Stimulated activated effector memory CD8-positive, alpha-beta T cell treated with anti-CD3 and anti-CD28 coated beads, Interleukin-12 subunit alpha, Interleukin-12 subunit beta, amount 100 ng/mL, for 72 hours (primary cell): ENCODE measurements at places on chromosomes 6 and 20.

DNA sequence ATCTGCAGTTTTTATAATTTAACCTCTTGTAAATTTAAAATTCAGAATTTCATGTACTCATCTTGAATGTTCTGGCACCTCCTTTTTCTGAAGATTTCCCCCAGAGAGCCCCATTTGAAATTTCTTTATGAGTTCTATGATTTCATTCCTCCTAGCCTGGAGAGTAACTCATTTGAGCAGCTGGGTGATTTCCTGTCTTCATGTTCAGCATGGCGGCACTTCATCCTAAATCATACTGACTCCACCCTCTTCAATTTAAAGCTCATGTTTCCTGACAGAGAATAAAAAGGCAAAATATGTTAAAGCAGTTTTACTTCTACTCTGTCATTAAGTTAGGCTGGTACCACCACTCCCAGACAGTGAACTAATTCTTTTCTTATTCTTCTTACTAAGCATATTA lies 250.9 kb upstream of the POU3F2 start:
- DNase-seq, result no peak

GRCh38 chr6:136464148-136464547 lies 86.1 kb downstream of the MAP7 start:
- DNase-seq, result no peak

GRCh38 chr6:50718566-50718965 lies 5.2 kb downstream of the TFAP2D start:
- DNase-seq, result no peak

DNA sequence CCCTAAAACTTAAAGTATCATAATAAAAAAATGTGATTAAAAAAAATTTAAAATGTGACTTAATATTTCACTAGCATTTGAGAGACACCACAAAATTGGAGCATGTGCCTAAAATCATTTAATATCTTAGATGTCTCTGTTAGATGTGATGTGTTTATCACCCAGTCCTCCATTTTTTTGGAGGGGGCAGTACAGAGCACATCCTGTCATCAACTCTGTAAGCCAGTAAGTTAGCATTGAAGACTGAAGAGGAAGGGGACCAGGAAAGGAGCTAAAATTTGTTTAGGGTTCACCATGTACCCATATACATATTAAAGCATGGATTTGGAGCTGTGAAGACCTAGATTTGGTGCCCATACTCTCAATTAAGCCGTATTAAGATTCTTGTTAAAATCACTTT lies 30.7 kb upstream of the ADIG start:
- no peak for DNase-seq

- DNase-seq, result peak; percentile 50
Measured at GRCh38 chr20:63957004-63957689, 931 bp upstream of the UCKL1 start.

- no peak for DNase-seq
Measured at GRCh38 chr20:57638173-57638894, 18.1 kb upstream of the ZBP1 start.

DNA sequence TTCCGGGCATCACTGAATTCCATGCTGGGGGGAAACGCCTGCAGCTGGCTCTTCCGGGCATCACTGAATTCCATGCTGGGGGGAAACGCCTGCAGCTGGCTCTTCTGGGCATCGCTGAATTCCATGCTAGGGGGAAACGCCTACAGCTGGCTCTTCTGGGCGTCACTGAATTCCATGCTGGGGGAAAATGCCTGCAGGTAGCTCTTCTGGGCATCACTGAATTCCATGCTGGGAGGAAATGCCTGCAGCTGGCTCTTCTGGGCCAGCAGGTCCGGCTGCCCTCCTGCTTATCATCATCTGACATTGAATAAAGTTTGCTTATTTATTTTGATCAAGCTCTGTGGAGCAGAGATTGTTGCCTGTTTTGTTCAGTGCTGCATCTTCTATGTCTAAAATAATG lies 355.1 kb downstream of the SMOC2 start:
- no peak for DNase-seq

GRCh38 chr6:2745246-2745645 lies 5.5 kb downstream of the MYLK4 start:
- no peak for DNase-seq

DNA sequence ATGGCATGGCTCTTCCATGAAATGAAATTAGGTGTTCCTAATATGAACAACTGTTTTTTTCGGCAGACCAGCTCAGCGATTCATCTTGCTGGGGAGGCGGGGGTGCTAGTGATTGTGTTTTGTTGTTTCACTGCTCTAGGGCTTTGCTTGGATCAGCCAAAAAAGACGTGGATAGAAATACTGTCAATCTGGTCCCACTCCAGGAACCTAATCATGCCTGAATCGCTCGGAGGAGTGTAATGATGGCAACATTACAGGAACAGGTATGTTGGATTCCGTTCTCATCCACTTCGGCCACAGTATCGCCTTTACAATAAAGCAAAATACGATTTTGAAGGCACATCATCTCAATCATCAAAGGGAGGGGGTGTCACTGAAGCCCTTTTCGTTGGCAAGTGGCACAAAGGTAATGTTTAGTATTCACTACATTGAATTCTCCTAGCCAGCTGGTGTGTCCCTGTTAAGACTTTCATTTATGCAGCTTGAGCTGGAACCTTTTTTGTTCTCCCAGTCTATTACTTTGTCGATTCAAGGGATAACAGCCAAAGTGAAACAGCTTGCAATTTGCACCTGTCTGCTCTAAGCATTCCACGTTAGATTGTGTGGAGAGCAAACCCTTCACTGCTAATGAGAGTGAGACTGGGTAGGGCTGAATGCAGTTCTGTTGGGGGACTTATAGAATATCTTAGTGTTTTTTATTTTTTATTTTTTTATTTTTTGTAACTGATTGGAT lies 477.7 kb downstream of the TFAP2A start:
- DNase-seq, result no peak

DNA sequence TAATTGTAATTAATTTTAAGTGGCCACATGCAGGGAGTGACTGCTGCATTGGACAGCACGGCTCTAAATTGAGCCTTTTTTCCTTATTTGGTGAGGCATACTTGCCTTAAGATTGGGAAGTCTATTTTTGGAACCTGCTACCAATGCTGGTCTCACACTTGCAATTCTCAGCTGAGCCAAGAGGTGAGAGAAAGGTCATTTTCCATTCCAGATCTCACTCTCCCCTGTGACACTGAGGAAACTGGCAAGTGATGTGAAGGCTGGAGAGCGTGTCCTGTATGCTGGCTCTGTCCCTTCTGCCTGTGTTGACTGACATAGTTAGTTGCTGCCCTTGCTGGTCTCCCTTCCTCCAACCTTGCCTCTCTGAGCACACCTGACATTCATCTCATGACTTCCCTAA lies 735 bp upstream of the MOG start:
- DNase-seq, result no peak

GRCh38 chr6:126873351-126873750 lies 245.1 kb upstream of the RSPO3 start:
- no peak for DNase-seq

- no peak for DNase-seq
Measured at GRCh38 chr6:25464225-25464624, 185.1 kb downstream of the CARMIL1 start.

- no peak for DNase-seq
Measured at GRCh38 chr6:50239853-50240252, 190.1 kb upstream of the DEFB112 start.

DNA sequence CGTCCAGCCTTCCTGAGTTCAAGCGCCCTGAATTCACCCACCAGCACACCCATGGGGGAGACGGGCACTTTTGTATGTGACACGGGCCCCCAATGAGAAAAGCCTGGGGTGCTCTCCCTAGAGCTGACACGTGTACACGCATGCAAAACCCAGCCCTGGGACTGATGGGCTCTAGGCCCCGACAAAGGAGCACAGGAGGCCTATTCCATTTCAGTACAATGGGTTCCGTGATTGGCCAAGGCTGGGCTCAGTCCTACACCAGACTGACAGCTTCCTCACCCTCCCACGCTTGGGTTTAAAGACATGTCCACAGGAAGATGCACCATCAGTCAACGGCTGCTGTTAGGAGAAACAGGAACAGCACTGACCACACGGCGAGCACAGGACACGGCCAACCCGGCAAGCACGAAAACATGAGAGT lies 8.8 kb downstream of the ZBTB46 start:
- DNase-seq, result no peak

DNA sequence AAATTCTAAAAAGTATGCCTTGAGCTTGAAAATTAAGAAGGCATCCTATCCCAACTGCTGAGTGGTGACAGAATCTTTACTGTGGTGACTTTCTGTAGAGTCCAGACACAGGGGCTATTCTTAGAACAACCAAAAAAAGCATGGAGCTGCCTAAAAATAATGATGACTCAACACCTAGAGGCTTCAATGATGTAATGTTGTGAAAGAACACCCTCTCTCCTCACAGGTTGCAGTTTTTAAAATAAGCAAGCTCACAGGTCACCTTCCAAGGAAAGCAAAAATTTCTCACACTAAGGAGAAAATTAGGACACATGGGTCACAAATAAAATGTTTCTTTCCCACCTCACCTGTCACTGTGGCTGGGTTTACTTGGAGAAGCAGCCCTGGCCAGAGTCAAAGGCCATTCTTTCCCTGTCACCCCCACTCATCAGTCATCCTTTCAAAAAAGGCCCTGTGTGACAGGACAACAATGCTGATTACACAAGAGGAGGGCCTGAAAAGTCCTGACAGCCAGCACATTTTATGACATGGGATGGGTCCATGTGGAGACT lies 53.5 kb downstream of the RCAN2 start:
- DNase-seq, result no peak

GRCh38 chr6:144298194-144298593 lies 13.1 kb downstream of the UTRN start:
- DNase-seq, result no peak

- no peak for DNase-seq
Measured at GRCh38 chr6:16396497-16397319, 158.3 kb downstream of the GMPR start.

- no peak for DNase-seq
Measured at GRCh38 chr6:79377888-79378348, 143.4 kb upstream of the HMGN3 start.

DNA sequence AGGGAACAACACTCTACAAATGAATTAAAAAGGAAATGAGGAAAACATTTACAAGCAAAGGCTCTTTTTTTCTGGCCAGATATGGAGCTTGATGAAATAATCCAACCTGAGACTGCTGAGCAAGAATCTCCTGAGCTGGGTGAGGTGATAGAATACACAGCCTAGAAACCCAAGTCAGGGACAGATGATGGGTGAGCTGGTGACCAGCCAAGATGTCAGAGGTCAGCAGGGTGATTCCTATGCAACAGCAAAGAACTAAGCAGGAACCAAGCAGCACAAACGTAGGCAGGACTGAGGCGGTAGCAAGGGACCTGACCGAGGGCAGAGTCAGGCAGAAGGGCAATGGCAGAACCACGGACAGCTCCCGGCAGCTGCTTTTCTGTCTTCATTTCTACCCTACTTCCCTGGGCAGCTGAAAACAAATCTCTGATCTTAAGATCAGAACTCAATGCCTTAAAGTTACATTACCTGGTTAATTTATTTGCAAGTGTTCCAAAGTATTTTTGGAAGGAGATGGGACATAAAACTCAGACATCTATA lies 75.1 kb downstream of the CDC40 start:
- no peak for DNase-seq

- no peak for DNase-seq
Measured at GRCh38 chr6:123509112-123509511, 127.6 kb downstream of the TRDN start.

DNA sequence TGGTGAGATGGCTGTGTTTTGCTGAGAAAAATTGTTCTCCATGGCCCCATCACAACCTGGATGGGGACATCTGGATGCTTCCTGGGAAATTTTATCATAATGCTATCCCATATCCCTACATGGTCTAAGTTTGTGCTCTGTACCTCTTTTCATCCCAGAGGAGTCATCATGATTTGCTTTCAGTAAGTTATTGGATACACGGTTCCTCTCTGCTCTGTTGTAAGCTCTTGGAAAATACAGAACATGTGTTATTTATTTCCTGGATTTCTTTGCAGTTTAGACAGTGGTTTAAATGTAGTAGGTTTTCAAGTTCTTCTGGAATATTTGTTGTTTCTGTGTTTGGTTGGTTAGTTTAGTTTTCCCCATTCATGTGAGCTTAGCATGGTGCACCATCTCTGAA lies 129.2 kb upstream of the ECI2 start:
- DNase-seq, result no peak

DNA sequence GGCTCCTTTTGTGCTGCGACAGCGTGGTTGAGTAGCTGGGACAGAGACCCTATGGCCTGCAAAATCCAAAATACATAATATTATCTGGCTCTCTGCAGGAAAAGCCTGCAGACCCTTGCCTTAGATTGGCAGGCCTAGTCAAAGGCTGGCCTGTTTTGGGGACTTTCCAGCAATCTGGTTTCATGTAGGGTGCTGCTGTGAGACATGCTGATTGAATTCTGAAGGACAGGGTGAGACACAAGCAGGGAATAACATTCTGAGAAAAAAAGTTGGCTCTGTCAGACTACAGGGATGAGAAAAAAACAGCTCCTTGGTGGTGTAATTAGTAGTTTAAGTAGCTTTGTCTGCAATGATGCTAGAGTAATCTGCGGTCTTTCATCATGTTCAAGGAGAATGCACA lies 402.7 kb upstream of the AGPAT4 start:
- no peak for DNase-seq

DNA sequence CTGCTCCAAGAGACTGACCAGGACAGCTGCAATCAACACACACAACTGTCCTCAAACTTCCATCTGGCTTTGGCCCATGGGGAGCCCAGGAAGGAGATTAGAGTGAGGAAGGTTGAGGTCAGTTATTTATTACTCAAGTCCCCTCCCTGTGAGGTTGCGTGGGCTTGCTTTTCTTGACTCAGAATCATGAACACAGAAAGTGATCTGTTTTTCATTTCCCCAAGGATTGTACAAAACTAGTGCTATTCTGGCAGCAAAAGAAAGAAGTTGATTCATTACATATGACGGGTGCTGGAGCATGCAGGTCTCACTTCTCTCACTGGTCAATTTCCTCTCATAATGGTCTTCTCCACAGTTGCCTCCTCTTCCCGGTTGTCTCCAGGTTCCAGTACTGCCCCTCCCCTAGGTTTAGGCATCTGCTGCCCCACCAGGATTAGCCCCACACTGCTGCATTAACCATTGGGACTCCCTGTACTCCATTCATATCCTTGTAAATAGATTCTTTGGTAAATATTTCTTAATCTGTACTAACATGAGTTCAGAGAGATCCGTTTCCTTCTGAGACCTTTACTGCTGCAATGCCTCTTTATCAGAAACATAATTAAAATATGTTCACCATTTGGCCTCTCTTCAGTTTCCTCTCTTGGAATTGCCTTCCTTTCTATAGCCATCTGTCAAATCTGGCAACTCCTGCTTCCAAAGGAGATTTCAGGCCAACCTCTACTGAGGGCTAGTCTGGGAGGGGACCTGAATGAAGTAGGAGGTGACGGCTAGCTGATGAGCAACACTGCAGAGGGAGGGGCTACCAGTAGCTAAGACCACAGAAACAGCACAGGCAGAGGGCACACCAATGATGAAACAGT lies 888.8 kb downstream of the QKI start:
- no peak for DNase-seq

DNA sequence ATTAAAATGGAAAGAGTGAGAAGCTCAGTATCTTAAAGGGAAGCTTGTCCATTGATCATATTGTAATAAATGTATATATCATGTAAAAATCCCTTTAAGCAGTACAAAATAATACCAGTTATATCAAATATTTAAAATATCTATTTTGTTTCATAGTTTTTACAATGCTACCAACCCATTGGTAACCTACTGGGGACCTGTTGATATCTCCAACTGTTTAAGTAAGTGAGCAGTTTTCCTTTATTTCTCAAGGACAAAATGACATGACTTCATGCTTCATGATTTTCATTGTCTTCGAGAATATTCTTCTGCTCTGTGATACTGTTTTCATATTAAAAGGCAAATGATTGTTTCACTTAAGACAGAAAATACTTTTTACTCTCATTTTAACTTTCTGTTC lies 100.0 kb downstream of the ADGRG6 start:
- no peak for DNase-seq
